Retina (tissue), 1 donor: ENCODE measurements at places on chromosomes 5 and 9.

- no peak for DNase-seq
These were observed 7.5 kb upstream of the CMBL start for GRCh38 chr5:10315201-10315600.

- DNase-seq, result peak; percentile 77
These were observed 587.7 kb upstream of the GRAMD2B start for GRCh38 chr5:125835293-125836172.

- DNase-seq, result no peak
These were observed 472.9 kb downstream of the ARHGEF28 start for GRCh38 chr5:74098941-74099340.

DNA sequence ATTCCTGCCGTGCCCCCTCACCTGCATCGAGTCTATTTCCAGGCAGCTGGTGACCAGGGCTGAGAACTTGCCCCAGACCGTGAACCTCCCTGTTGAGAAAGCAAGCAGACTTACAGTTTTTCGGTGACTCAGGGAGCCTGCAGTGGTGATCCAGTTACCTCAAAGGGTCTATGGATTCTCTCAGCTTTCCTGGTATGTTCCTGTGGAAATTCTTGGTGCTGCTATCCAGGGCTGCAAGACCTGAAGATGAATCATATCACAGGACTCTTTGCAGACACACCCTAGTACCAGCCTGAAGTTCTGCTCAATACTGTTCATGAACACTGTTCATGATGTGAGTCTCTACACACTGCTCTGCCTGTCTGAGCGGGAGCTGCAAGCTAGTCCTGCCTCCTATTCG is 154.7 kb downstream of the WDR70 start:
- DNase-seq, result no peak

- peak; percentile 29 for DNase-seq
These were observed 244.4 kb upstream of the TUT7 start for GRCh38 chr9:86598411-86599239.

DNA sequence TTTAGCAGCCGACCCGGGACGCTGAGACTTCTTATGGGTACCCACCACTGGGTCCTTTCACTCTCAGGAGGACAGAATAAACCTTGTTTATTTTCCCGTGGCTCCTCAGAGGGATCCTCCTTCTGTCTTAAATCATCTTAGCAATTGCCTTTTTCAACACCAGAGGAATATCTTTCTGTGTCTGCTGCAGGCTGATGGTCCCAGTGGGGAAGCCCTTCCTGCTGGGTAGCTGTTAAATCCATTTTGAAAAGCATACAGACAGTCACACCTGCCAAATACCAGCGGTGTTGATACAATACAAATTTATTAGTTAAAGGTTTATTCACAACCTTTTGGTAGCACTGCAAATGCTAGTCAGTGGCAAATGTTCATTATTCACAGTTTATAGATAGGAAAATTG is 222.9 kb downstream of the AOPEP start:
- DNase-seq, result no peak

DNA sequence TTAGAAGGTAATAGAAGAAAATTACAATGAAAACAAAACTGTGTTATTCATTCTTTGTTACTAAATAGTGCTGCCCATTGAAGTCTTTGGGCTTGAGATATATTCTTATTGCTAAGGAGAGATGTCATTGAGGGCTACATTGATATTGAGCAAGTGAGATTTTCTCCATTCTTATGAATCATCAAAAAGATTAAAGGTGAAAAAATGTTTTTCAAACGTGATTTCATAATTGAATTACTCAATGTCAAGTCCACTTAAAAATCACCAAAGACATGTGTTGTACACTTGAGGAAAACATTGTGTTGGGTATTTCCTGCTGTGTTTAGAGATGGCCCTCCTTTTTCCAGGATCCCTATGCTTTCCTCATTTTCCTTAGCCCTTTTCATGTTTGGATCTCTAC is 448.1 kb downstream of the NFIB start:
- no peak for DNase-seq

- DNase-seq, result no peak
These were observed 882 bp downstream of the CERCAM start for GRCh38 chr9:128421482-128421996.

GRCh38 chr5:140111011-140111858 is 2.7 kb upstream of the PURA start:
- DNase-seq, result peak; percentile 4

DNA sequence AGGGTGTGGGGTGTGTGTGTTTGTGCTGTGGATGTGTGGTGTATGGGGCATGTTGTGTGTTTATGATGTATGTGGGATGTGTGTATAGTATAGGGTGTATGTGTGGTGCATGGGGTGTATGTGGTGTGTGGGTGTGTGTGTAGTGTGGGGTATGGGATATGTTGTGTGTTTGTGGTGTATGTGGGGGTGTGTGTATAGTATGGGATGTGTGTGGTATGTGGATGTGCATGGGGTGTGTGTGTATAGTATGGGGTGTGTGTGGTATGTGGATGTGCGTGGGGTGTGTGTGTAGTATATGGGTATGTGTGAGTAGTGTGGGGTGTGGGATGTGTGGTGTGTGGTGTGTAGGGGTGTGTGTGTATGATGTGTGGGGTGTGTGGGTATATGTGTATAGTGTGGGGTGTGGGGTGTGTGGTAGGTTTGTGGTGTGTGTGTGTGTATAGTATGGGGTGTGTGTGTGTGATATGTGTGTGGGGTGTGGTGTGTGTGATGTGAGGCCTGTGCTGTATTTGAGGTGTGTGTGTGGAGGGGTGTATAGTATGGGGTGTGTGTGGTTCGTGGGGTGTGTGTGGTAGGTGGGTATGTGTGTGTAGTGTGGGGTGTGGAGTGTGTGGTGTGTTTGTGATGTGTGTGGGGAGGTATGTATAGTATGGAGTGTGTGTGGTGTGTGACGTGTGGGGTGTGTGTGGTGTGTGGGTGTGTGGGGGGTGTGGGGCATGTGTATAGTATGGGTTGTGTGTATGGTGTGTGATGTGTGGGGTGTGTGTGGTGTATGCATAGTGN is 10.5 kb downstream of the ECSCR start:
- no peak for DNase-seq

- DNase-seq, result no peak
These were observed 55.1 kb upstream of the SH3PXD2B start for GRCh38 chr5:172509405-172509781.

DNA sequence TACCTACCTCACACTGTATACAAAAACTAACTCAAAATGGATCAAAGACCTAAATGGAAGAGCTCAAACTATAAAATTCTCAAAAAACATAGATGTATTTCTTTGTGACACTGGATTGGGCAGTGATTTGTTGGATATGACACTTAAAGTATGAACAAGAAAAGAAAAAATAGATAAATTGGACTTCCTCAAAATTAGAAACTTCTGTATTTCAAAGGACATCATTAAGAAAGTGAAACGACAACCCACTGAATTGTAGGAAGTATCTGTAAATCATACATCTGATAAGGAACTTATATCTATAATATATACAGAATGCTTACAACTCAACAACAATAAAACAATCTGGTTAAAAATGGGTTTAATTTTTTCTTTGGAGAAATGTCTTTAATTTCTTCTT is 96.7 kb downstream of the NRG2 start:
- DNase-seq, result no peak

- peak; percentile 74 for DNase-seq
These were observed 525.6 kb downstream of the PDE4D start for GRCh38 chr5:59367791-59368394.

GRCh38 chr9:98861781-98862504 is 54.5 kb downstream of the GALNT12 start:
- no peak for DNase-seq

- DNase-seq, result no peak
These were observed 47.1 kb downstream of the C9orf57 start for GRCh38 chr9:72013292-72013760.

DNA sequence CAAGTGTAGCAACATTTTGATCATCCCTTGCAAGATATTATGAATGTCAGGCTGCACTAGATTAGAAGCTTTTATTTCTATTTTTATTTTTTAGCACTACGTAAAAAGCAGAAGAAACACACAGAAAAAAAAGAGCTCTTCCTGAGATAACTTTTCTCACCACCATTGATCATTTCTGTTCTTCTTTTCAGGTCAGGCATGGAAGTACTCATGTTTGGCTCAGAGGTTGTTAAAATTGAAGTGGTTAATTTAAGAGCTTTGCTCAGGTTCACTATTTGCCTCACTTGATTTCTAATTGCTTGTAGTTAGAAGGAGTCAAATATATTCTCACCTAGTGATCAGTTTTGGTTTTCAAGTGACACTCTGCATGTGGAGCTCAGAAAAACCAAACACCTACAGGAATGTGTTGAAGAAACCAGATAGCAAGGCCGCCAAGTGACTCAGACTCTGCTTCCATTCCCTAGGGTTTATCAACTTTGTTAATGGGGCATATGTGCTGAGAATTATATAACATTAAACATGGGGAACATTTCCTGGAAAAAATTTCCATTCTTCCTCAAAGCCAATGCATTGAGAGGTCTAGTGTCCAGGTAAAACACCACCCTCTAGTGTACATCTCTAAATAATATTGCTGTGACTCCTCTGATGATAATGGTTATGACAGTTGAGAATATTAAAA is 679.8 kb downstream of the CETN3 start:
- no peak for DNase-seq

GRCh38 chr5:84618262-84618661 is 233.6 kb upstream of the EDIL3 start:
- no peak for DNase-seq

DNA sequence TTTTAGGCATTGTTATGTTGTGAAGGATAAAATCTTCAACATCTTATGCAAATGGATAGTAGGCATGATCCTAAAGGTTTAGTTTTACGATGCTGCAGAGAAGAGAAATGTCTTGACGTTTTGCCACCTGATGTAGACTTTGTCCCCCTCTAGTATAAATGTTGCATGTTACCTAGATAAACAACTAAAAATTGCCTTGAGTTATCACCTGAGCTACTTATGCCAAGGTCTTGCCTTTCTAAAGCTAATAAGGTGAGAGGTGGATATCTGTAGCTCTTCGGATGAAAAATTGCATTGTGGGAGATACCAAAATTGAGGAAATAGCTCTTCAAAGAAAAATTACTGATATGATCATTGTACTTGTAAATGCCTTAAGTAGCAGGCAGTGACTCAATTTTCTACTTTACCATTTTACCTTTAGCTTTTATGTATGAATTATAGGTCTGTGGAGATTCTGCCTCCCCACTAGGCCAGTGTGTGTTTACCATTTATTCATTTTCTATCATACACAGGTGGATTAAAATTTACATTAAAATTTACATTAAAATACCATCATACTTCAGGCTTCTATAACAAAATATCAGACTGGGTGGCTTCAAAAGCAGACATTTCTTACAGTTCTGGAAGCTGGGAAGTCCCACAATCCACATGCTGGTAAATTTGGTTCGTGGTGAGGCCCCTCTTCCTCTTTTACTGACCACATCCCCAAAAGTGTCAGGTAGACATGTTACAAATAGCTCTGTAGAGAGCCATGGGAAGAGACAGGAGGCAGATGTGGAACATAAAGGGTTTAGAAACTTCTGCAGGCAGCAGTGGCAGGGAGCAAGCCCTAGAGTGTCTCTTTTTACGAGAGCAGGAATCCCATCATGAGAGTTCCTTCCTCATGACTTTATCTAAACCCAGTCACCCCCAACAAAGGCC is 100.7 kb upstream of the ERBIN start:
- DNase-seq, result no peak

- no peak for DNase-seq
These were observed 17.1 kb upstream of the ANXA6 start for GRCh38 chr5:151174612-151175101.
